ENCODE measurements at places on chromosomes 12 and 14.
A peak's percentile ranks its signal among the peaks of the same experiment; 100 is the strongest.

- no peak for DNase-seq
Measured at GRCh38 chr12:779745-780734, 27.7 kb downstream of the WNK1 start.

- DNase-seq, result no peak
Measured at GRCh38 chr12:106672314-106673025, 89.7 kb downstream of the RFX4 start.

GRCh38 chr12:1619587-1619986 is 9.4 kb upstream of the WNT5B start:
- DNase-seq, result no peak

- DNase-seq, result no peak
Measured at GRCh38 chr14:50762001-50762930, 68.7 kb downstream of the NIN start.

DNA sequence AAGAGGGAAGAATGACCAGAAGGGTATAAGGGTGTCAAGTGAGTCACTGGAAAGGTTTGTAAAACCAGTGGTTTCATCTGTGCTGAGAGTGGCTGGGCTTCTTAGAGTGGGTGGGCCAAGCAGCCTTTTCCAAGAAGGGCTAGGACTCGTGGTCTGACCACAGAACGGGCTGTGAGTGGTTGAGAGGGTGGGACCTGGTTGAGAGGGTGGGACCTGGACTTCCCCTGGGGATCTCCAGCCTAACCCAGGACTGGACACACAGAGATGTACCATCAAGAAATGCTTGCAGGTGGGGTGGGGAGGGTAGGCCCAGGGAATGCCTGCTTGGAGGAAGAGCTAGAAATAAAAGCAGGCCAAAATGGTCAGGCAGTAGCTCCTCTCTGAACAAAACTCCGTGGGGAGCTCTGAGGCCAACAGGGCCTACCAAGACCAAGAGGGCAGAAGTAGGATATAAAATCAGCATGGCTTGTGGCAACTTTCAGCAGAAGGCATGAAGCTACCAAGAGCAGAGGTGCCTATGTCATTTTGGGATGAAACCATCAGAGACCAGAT is 140.5 kb downstream of the FOXN3 start:
- DNase-seq, result no peak

DNA sequence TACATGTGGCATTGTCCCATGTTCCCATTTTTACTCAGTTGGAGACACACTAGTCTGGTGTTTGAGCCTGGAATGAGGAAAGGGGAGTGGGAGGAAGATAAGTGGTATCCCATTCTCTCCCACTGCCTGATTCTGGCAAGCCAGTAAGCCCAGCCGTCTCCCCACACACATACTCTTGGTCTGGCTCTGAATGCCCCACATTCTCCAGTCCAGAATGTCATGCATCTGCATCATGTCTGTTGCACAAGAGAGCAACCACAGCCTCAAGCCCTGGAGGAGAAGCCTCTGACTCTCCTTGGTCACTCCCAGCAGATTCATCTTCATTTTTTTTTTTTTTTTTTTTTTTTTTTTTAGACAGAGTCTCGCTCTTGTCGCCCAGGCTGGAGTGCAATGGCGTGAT is 48.0 kb downstream of the DRAM1 start:
- no peak for DNase-seq

DNA sequence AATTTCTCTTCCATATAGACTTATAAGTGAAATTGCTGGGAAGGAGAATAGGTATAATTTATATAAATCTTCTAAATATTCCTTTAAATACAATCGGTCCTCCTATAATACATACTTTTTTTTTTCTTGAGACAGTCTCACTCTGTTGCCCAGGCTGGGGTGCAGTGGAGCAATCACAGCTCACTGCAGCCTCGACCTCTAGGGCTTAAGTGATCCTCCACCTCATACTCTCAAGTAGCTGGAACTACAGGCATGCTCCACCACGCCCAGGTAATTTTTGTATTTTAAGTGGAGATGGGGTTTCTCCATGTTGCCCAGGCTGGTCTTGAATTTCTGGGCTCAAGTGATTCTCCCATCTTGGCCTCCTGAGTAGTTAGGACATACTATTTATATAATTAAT is 29.7 kb upstream of the NPFF start:
- no peak for DNase-seq

DNA sequence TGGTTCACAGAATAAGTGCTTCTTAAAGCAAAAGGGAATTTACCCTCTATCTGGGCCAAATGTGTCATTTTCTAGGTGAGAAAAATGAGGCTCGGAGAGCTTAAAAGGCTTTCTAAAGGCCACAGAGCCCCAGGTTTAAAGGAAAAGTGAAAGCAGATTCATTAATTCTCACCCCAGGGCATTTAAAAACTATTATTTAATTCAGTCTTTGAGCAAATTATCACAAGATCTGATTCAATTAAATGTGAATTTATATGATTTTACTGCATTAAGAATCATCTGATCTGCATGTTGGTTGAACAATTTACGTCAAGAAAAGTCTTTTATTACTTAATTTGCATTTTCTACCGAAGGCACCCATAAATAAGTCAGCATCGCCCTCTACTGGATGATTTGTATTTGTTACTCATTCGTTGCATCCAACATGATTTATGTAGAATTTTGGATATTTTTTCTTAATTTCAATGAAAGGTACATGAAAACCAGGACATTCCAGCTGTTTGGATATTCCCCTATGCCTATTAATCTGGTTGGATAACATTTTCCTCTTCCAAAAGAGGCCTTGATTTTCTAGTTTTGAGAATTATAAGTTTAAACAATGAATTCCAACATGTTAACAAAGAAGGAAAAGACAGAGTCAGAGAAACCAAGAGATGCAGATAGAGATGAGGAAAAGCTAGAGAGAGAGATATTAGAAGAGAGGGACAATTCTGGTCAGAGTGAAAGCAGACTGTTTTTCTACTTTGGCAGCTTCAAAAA is 19.1 kb upstream of the DHRS7 start:
- DNase-seq, result peak; percentile 36

- DNase-seq, result no peak
Measured at GRCh38 chr14:74965486-74966153, 10.2 kb upstream of the PGF start.

DNA sequence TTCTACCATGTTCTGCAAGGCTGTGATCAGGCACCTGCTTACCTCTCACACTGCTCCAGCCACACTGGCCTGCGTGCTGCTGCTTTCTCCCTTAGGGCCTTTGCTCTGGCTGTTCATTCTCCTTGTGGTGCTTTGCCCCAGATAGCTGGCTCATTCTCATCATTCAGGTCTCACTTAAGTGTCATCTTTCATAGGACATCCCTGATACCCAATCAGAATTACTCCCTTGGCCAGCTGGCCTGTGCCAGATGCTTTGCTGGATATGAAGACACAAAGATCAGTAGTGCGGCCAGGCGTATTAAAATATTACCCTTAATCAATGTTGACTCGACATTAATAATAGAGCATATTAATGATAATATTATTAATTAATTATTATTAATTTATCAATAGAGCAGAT is 143.8 kb upstream of the FGD4 start:
- DNase-seq, result no peak

DNA sequence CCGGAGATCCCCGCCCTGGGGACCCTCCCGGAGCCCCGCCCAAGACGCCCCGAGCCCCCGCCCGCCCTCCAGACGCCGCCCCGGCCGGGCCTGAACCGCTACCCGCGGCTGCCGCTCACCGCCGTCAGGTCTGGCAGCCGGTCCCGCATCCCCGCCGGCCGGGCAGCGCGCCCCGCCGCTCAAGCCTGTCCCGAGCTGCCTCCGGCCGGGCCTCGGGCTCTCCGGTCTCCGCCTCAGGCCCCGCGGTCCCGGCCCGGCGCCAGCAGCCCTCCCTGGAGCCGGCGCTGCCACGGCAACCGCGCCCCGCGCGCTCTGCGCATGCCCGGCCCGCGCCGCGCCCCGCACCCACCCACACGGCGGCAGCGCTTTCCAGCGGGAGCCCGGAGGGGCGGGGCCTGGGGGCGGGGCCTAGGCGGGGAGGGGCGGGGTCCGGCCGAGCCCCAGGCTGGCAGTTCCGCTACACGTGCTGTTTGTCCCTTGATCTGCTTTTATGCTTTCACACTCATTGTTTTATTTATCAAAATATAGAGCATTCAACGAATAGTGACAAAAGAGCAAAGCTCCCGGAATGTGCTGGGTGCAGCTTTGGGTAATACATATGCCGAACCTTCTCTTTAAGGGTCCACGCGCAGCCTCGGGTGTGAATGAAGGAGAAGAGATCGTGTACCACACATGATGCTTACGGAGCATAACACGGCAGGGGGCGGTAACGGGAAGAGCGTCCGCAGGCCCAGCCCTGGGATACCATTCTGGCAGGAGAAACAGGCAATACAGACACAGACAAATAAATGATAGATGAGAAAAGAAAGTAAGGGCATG is at the start of gene STX2:
Gene STX2, minus strand, starts transcription at position 300 of the 819 bp plus-strand sequence. Its CDS starts 151 bp downstream, at position 149.
- DNase-seq, result peak; percentile 66

DNA sequence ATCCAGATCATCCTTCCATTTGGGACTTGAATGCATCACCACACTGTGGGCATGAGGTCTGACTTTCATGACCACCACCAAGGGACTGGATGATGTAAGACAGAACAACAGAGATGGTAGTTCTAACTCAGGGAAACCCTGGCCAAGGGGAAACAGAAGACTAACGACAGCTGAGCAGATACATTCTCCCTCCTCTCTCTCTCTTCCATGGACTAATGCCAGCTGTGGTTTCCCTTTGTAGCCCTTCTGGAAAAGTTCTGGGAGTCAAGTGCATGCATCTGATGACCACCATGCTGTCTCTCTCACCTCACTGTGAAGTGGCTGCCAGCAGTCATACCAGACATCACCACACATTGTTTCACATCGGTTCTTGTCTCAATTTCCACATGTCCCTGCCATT is 3.4 kb downstream of the TAS2R30 start:
- DNase-seq, result no peak

- no peak for DNase-seq
Measured at GRCh38 chr12:49903351-49903699, 375 bp downstream of the FAIM2 start.

GRCh38 chr12:72815421-72815820 is 543.3 kb downstream of the TRHDE start:
- no peak for DNase-seq

DNA sequence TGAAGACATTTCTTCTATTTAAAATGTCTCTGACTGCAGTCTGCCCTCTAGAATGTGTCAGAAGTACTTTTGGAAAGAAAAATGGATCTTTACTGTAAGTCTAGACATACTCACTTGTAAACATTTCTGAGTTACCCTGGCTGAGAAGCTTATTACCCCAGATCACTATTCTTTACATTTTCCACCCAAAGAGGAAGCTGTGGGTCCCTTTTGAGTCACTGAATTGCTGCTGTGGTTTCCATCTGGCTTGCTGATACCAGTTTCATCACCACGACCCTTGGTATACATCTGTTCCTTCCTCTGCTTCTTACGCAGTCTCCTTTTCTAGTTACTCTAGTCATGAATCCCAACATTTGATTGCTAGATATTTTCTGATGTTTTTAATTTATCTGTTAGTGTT is 20.2 kb upstream of the CLEC4D start:
- DNase-seq, result no peak

- DNase-seq, result peak; percentile 17
Measured at GRCh38 chr12:23083267-23083666, 458.3 kb downstream of the ETNK1 start.

DNA sequence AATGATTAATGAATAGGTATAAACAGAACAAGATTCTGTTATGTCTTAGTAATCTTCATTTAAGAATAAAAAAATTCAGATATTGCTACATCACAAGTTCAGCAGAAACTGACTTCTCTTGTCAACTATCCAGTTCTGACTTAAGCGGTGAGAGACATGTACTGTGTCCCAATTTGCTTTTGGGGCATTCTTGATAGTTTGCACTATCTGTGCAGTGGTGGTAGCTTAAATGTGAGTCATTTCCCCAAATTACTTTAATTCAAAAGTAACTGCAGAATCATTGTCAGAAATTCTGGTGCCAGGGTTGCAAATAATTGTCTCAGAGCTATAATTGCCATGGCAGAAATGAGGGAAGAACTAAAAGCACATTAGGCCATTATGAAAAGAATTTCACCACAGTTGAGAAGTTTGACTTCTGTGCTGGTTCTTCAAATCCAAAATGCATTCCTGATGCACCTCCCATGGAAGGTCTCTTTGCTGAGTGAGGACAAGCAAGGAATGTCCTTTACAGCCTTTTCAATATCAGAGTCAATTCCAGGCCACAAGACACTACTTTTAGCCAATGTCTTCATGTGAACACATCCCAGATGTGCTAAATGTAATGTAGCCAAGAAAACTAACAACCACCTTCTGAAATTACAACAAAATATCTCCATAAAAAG is 304.7 kb downstream of the SSPN start:
- no peak for DNase-seq

GRCh38 chr12:83827193-83827592 is 1085.4 kb downstream of the SLC6A15 start:
- no peak for DNase-seq

- no peak for DNase-seq
Measured at GRCh38 chr14:67536087-67536486, 3.0 kb downstream of the PLEKHH1 start.
